Progenitor cell of endocrine pancreas (in vitro differentiated cells): ENCODE measurements at places on chromosomes 7 and 10. TPM values are rescaled to one million over a fixed set of nuclear protein-coding genes. Genes with fewer than 3 reads are reported as not detected.

CPN1 gene
- 4.1 and 4.5 TPM in 2 replicates for total RNA-seq

ZMYND11 gene
- total RNA-seq: 69.2 and 74.4 TPM in 2 replicates

LRRC18 gene
- total RNA-seq: not detected in 2 replicates

ARPC1B gene
- 27.5 and 28.2 TPM in 2 replicates for total RNA-seq

SORBS1 gene
- 25.2 and 30.7 TPM in 2 replicates for total RNA-seq
